Activated CD8-positive, alpha-beta memory T cell treated with anti-CD3 and anti-CD28 coated beads for 48 hours (primary cell): ENCODE measurements at places on chromosomes 16 and 17.
A peak's percentile ranks its signal among the peaks of the same experiment; 100 is the strongest.

- DNase-seq, result no peak
Observed at GRCh38 chr16:88440111-88440510, 13.0 kb upstream of the ZFPM1 start.

DNA sequence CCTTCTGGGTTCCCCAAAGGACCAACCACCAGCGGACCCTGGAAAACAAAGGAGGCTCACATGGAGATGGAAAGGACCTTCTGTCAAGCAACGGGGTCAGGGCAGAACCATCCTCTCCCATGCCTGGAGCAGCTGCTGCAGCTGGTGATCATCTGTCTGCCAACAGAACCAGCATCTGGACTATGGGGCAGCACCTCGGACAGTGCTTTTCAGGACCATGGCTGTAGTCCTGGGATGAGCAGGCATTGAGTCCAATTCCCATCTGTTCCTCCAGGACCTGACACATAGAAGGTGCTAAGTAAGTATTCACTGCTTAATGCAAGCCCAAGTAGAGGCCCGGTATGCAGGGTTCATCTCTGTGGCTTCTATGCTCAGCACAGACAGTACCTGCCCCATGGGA lies 304.7 kb downstream of the XYLT1 start:
- no peak for DNase-seq

- no peak for DNase-seq
Observed at GRCh38 chr16:86835982-86836381, 257.6 kb downstream of the FOXL1 start.

- no peak for DNase-seq
Observed at GRCh38 chr16:8858994-8859912, 9.6 kb downstream of the CARHSP1 start.

GRCh38 chr17:62906881-62907280 lies 59.2 kb upstream of the TANC2 start:
- DNase-seq, result no peak

DNA sequence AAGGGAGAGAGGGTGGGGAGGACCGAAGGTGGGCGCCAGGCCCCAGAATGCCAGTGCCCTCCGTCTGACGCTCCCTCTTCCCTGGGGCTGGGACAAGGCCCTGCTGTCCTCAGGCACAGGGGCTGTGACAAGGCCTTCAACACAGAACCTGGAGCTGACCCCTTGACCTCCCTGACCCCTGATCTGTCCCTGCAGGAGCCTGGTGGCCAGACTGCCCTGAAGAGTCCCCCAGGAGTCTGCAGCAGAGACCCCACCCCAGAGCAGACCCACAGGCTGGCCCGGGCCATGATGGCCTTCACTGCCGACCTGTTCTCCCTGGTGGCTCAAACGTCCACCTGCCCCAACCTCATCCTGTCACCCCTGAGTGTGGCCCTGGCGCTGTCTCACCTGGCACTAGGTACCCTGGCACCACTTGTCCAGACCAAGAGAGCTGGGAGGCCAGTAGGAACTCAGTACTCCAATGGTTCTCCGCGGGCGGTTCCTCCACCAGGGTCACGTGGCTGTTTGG lies 2.9 kb downstream of the SERPINF2 start:
- DNase-seq, result no peak

GRCh38 chr17:3915995-3916696 lies at the start of gene P2RX1:
TSS of gene P2RX1 (minus strand) at chr17:3916465. CDS start at chr17:3916225, 240 bp downstream.
- DNase-seq, result peak; percentile 18

DNA sequence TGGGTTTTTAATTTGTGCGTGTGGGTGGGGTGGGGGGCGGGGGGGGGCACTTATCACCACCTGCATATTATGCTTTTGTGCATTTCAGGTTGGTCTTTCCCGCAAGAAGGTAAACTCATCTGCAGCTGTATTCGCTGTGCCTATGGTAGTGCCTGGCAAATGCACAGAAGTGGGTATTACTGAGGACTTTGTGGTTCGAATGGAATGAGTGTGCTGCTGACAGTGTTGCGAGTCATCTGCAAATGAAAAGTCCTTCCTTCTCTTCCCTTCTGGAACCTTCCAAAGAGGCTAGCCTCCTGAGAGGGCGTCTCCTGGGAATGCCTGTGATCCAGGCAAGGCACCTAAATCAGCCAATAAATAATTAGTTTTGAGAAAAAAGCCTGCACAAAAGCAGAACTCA lies 532.9 kb downstream of the MAF start:
- no peak for DNase-seq

GRCh38 chr16:85916141-85916890 lies 17.4 kb downstream of the IRF8 start:
- DNase-seq, result no peak

- DNase-seq, result no peak
Observed at GRCh38 chr17:82489117-82489516, 30.4 kb upstream of the FOXK2 start.
